DMS53 (cell line): ENCODE measurements at places on chromosomes 1 and 21.
A peak's percentile ranks its signal among the peaks of the same experiment; 100 is the strongest.

GRCh38 chr1:47226121-47226838, 5.7 kb downstream of the TAL1 start:
- peak; percentile 49 for DNase-seq

GRCh38 chr1:229981736-229982135, 85.3 kb upstream of the GALNT2 start:
- DNase-seq = no peak

- no peak for DNase-seq
These were observed 109.0 kb upstream of the GREM2 start for GRCh38 chr1:240720976-240721375.

DNA sequence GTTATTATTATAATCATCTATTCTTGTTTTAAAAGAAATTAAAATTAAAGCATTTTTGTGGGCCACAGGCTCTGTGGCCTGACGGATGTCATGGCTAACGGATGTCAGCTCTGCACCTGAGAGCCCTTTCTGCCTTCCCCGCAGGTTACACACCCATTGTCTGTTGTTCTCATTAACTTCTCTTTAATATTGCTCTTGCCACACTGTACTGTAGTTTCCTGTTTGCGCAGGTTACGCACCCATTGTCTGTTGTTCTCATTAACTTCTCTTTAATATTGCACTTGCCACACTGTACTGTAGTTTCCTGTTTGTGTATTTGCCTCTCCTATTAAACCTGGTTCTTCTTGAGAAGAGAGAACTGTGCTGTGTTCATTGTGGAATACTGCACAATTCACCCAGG, 294.4 kb upstream of the PLXNA2 start:
- DNase-seq = no peak

- no peak for DNase-seq
These were observed 8.8 kb downstream of the ZNF692 start for GRCh38 chr1:248850124-248850523.

DNA sequence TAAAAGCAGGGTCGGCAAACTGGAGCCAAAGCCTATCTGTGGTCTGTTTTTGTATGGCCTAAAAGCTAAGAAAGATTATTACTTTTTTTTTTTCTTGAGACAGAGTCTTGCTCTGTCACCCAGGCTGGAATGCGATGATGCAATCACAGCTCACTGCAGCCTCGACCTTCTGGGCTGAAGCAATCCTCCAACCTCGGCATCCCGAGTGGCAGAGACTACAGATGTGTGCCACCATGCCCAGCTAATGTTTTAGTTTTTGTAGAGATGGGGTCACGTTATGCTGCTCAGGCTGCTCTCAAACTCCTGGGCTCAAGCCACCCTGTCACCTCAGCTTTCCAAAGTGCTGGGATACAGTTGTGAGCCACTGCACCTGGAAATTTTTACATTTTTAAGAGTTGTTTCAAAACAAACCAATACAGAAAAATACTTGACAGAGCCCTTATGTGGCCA, 6.5 kb upstream of the GLRX2 start:
- peak; percentile 5 for DNase-seq
